ENCODE measurements at places on chromosomes 6 and 20.

DNA sequence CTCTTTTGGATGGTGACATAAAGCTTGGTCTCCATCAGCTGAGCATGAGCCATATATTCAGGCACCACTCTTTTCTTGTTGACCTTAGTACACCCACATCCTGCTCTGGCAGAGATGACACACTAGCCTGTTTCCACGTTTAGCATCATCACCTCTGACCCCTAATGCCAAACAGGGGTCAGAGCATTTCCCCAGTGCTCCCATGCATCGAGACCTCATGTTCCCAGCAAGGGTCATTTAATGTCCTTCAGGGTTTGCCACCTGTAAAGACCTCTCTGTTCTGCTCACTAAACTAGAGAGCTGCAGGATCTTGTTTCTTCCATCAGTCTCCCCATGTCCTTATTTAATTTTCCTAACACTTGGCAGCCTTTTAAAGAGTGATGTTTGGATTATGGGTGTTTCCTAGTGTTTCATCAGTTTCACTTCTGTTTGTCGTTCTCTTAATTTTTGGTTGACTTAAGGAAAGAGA lies 97.5 kb downstream of the AIG1 start:
- DNase-seq, result no peak

GRCh38 chr20:17510548-17510947 lies 20.6 kb downstream of the BFSP1 start:
- no peak for DNase-seq

GRCh38 chr6:72916906-72917305 lies 295.0 kb downstream of the KCNQ5 start:
- no peak for DNase-seq

DNA sequence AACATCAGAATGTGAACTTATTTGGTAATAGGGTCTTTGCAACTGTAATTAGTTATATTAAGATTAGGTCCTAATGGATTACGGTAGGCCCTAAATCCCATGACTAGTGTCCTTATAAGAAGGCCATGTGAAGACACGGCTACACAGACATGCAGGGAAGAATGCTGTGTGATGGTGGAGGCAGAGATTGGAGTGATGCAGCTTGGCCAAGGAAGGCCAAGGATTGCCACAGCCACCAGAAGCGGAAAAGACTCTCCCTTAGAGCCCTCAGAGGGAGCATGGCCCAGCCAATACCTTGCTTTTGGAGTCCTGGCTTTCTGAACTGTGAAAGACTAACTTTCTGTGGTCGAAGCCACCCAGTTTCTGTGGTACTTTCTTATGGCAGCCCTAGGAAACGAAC lies 9.7 kb upstream of the SMIM13 start:
- DNase-seq, result no peak

DNA sequence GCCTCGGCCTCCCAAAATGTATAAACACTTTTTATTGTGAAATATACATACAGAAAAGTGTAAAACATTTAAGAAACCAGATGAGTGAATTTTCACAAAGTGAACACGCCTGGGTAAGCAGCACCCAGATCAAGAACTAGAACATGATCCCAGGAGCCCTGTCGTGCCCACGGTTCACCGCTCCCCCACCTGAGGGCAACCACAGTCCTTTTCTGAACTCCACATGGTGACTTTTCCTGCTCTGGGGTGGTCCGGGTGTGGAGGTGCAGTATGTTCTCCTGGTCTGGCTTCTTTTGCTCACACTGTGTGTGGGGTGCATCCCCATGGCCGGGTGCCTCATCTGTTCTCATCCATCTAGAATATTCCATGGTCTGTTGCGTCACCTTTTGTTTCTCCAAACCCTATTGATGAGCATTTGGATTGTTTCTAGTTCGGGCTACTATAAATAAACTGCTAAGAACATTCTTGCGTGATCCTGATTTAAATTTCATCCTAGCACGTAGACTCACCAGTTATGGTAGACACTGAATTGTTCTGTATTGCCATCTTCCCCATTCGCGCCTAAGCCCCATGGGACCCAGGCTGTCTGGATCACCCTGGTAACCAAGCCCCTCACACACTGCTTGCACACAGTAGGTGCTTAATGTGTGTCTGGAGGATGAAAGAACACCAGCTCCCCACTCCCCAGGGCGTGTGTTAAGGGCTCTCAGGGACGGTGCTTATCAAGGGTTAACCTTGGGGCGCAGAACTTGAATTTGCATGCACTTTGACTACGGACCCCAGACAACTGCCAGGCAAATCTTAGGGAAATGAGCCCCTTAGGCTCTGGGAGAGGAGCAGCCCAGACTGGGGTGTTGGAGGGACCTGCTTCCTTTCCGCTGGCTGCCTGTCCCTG lies 56.2 kb downstream of the CTCFL start:
- DNase-seq, result no peak

- DNase-seq, result no peak
Observed at GRCh38 chr6:11374036-11375010, 141.9 kb upstream of the NEDD9 start.

DNA sequence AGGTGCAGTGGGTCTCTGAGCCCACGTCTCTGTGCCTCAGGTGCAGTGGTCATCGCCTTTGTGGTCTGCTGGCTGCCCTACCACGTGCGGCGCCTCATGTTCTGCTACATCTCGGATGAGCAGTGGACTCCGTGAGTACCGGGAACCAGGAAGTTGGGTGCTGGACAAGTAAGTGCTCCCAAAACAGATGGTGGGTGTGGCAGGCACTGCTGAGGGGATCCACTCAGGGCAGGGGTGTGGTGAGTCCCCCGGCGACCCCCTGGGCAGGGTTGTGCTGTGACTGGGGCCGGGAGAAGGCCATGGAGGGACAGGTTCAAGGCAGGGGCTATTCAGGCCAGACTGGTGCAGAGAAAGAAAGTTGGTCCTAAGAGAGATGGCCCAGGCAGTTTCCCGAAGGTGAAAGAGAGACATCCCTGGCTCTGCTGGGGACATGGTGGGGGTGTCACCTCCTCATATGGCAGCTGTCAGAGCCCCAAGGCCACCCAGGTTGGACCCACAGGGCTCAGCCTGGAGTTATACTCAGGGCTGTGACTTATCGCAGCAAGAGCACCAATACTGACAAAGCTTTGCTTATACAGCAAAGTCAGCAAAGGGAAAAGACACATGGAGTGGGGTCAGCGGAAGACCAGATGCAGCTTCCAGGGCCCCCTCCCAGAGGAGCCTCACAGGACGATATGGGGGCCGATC lies 37.9 kb upstream of the MRGBP start:
- DNase-seq, result no peak

DNA sequence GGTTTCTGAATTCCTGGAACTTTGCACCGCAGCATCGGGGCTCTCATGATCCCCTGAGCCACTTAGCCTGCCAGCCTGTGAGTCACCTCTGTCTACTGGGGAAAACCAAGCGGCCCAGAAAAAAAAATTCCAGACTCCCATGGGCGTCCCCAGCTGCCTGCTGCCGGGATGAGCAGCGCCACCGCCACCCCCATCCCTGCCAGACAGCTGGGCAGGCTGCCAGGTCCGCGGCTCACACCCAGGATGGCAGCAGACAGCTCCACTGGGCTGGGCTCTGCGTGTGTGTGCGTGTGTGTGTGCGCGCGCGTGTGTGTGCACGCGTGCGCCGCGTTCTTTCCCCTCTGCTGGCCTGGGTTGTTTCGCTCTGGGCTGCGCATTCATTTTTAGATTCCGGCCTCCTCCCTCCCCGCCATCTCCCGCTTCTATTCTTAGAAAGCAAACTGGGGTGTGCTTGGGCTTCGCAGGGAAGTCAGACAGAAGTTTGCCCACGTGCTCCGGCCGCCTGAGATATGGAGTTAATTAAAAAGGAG lies 38.9 kb upstream of the PMEPA1 start:
- DNase-seq, result peak; percentile 10

GRCh38 chr20:9038791-9039535 lies 29.9 kb upstream of the PLCB4 start:
- no peak for DNase-seq

- DNase-seq, result no peak
Observed at GRCh38 chr20:44326391-44327159, 10.3 kb upstream of the R3HDML start.

- no peak for DNase-seq
Observed at GRCh38 chr6:92274588-92274987, 1144.8 kb downstream of the EPHA7 start.

DNA sequence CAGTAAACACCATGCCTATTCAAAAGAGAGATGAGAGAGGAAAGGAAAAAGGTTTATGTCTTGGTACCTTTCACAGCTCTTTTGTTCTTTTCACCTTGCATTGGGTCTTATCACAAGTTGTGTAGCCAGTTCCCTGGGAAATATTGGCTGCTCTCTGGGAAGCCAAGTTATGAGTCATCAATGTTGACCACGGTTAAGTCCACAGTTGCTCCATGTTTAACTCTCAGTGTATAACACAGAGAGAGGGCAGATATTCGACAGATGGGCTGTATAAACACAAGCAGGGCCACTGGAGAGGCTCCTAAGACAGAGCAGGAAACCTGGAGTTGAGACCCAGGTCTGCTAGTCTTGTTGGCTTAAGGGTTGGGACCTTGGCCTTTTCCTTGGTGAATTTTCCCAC lies 718.6 kb downstream of the QKI start:
- DNase-seq, result no peak

Data from AG09319 (cell line).